ENCODE measurements at places on chromosomes 2 and 18.
A peak's percentile ranks its signal among the peaks of the same experiment; 100 is the strongest.

DNA sequence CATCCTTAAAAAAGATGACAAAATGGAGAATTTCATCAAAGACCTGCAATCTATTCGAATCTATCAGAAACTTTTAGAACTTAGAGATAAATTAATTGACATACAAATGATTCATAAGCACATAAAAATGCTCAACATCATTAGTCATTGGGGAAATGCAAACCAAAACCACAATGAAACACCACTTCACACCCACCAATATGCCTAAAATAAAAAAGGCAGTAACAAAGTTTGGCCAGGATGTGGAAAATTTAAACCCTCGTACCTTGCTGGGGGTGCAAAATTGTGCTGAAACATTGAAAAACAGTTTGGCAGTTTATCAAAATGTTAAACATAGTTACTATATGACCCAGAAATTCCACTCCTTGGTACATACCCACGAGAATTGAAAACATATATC lies 11.5 kb upstream of the EIF2AK3 start:
- peak; percentile 19 for DNase-seq
- H3K27me3 ChIP-seq, result no peaks in the 10 kb centered on the region
- H3K36me3 ChIP-seq, result peaks cover 12% of the 10 kb centered on the region

- peaks cover 10% of the 10 kb centered on the region for H3K4me1 ChIP-seq
- DNase-seq, result no peak
- H3K4me3 ChIP-seq, result no peak overlapping the region
- no peak overlapping the region for H3K27ac ChIP-seq
These were observed 39.7 kb upstream of the HDAC4 start for GRCh38 chr2:239440511-239440959.

DNA sequence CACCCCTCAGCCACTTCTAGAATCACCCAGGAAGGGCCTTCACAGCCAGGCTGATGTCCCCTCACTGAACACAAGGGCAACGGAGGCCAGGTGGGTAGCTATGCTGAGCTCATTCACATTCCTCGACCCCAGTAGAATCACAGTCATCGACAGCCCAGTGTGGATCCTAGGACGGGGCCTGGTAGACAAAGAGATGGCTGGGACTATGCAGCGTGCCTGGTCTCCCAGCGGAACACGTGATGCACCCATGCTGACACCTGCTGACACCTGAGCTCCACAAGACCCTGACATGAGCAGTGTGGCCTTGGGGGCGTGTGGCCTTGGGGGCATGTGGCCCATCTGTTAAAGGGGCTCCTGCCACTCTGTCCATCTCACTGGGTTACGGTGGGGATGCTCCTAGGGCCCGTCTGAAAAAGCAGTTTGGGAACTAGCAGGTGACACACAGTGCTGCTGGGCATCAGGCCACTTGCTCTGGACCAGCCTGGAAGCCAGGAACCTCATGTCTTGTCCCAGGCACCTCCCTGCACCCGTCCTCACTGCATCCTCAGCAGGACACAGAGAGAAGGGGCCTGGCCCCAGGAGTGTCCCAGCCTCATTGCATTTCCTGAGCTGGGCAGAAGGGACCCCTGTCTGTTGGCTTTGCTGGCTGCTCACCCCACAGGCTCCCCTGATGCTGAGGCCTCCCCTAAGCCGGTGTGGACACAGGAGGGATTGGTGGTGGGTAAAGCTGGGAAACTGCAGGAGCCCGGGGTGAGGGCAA lies 9.7 kb downstream of the ECEL1 start:
- H3K4me3 ChIP-seq, result no peak overlapping the region
- DNase-seq, result no peak
- no peaks in the 10 kb centered on the region for H3K4me1 ChIP-seq
- H3K27me3 ChIP-seq, result peaks cover 7% of the 10 kb centered on the region
- no peaks in the 10 kb centered on the region for H3K36me3 ChIP-seq

DNA sequence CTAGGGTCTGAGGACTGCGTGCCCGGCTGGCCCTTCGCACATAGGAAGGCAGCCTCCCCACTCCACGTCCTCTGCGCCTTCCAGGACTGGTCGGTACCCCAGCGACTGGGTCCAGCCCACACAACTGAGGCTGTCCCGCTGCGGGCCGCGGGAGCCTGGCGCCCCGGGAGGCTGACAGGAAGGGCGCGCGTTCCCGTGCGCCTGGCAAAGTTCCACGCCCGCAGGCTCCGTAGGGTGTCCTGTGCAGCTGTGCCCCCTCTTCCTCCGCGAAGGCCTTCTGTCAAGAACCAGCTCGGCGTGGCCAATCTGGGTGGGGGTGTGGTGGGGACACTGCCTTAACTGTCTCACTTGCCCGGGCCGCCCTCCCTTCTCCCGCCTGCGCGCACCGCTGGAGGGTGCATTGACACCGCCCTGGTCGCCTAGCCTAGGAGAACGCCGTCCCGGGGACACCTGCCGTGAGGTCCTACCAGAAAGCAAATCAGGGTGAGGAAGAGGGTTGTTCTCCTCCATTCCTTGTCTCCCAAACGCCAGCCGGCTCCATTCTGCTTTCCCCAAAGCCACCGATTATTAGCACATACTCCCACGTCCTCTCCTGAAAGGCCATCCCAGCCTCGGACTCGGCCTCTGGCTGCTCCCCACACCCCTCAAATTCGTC lies 618 bp upstream of the LYPD1 start:
- no peaks in the 10 kb centered on the region for H3K4me1 ChIP-seq
- no peak for DNase-seq
- peaks cover 35% of the 10 kb centered on the region for H3K27me3 ChIP-seq
- peaks cover 2% of the 10 kb centered on the region for H3K36me3 ChIP-seq
- no peak overlapping the region for H3K27ac ChIP-seq
- H3K4me3 ChIP-seq, result no peak overlapping the region
